ENCODE measurements at places on chromosomes 13 and 19.

DNA sequence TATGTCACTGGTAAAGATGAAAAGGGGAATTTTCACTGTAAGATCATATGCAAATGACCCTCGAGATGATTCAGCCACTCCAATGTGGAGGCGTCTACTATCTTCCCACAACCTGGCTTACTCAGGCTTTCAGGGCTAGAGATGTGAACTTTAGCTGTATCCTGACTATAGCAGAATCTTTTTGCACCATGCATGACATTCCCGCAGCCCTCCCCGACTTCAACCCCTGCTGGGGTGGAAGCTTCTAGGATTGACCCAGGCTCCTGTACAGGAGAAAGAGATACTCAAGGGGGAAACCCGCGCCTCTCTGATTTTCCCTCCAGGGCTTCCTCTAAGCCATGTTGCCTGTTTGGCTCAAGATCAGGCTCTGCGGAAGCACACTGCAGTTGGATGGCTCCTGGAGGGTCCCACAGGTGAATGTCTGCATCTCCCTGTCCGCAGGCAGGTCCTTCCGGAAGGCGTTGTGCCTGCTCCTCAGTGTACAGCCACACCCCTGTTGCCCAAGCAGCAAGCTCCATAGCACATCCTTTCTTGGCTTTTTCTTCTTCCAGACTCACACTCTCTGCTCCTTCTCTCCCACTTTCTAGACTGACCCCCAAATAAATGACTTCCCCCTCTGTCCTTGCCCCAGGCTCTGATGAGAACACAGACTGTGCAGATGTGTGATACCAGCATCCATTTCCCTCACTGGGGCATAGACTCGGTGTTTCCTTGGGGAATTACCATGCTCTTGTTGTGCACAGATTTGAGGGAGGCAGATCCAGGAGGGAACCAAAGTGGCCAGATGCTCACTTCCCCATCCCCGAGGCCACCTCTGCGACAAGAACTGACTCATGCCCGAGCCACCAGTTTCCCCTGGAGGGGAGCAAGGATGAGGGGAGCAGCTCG is 29.1 kb upstream of the POP4 start:
- DNase-seq: no peak

DNA sequence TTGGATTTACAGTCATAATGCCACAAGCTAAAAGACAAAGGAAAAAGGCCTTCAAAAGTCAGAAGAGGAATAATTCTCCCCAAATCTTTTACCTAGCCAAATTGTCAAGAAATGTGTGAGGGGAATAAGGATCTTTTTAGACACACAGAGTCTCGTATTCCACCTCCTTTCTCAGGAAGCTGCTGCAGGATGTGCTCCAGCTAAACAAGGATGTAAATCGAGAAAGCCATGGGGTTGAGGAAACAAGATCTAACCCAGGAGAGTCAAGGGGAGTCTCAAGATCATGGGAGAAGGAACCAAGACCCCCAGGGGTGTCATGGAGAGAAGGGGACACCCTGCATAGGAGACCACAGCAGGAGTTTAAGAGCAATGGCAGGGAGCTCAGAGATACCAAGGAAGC is 147.4 kb downstream of the KDM4B start:
- DNase-seq: no peak

- no peak for DNase-seq
Observed at GRCh38 chr19:1461862-1462261, 11.9 kb downstream of the APC2 start.

DNA sequence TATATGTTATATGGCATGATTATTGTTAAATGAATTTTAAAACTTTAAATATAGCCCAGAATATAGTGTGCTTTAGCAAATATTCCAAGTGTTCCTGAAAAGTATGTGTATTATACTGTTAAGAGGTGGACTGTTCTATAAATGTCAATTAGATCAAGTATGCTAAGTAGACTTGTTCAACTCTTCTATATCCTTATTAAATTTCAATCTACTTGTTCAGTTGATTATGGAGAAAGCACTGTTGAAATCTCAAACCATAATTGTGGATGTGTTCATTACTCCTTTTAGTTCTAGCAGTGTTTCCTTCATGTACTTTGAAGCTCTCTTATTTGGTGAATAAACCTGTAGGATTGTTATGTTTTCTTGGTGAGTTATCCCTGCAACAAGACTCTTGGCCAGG is 52.5 kb downstream of the SPACA7 start:
- no peak for DNase-seq

- DNase-seq: no peak
Observed at GRCh38 chr13:99854366-99854765, 117.2 kb downstream of the ZIC5 start.

- DNase-seq: no peak
Observed at GRCh38 chr13:26932465-26932864, 171.9 kb upstream of the GPR12 start.

DNA sequence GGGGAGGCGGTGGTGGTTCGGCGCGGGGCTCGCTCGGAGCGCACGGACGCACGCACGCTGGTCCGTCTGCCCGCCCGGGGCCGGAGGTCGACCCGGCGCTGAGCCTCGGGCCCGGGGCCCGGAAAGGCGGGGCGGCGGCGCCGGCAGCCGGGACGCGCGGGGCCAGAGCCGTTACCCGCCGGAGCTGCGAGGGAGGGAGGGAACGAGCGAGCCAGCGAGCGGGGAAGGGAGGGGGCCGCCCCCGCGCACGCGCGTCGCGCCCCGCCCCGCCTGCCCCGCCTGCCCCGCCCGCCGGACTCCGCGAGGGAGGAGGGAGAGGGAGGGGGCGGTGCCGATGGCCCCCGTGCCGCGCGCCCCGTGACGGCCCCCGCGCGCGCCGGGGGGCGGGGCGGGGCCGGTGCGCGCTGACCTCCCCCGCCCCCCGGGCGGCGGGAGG is 15.0 kb downstream of the CIC start:
- no peak for DNase-seq

GRCh38 chr19:46875234-46875633 is 14.4 kb downstream of the ARHGAP35 start:
- DNase-seq: no peak

GRCh38 chr19:58559275-58560006 is 1.0 kb upstream of the UBE2M start:
- no peak for DNase-seq

DNA sequence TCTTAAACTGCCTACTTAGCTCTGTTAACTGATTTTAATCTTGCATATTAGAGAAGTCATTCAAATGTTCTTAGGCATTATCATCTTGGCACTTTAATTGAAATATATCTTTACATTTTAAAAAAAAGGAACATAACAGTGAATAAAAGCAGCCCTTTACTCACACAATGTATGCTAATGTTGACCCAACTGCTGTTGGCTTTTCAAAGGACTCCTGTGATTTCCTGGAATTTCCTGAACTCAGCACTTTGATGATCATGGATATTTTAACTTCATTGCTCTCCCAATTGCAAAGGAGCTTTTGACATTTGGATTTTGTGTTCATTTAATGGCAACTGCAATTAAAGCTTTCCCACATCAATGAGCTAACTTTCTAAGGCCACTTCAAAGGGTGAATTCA is 1230.3 kb downstream of the DIAPH3 start:
- no peak for DNase-seq

- DNase-seq: no peak
Observed at GRCh38 chr19:2491130-2491801, 15.3 kb downstream of the GADD45B start.

GRCh38 chr19:17687857-17688784 is at the start of gene UNC13A:
TSS of gene UNC13A (minus strand) at chr19:17688354. CDS start at chr19:17688199, 155 bp downstream.
- DNase-seq: no peak

DNA sequence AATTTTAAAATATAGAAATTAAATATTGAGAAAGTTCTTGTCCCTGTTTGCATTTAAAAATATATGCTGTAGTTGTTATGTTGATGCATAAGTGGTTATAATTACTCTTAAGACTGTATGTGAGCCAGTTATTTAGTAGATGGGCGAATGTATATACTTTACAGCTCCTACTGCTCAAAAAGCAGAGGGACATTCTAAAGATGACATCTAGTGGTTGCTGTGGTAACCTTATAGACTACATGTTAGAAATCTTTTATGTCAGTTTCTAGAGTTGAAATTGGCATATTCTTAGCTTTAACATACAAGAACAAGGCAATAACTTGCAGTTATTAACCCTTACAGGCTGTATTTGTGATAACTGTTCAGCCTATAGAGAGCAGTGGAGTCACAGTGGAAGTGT is 160.5 kb downstream of the OLFM4 start:
- no peak for DNase-seq

Data from SIG-M5 (cell line).